Activated CD4-positive, alpha-beta memory T cell treated with anti-CD3 and anti-CD28 coated beads, Interleukin-2, amount 10 ng/mL, durations not matched to agents 7 days and 5 days (primary cell): ENCODE measurements at places on chromosomes 13 and 19.
A peak's percentile ranks its signal among the peaks of the same experiment; 100 is the strongest.

DNA sequence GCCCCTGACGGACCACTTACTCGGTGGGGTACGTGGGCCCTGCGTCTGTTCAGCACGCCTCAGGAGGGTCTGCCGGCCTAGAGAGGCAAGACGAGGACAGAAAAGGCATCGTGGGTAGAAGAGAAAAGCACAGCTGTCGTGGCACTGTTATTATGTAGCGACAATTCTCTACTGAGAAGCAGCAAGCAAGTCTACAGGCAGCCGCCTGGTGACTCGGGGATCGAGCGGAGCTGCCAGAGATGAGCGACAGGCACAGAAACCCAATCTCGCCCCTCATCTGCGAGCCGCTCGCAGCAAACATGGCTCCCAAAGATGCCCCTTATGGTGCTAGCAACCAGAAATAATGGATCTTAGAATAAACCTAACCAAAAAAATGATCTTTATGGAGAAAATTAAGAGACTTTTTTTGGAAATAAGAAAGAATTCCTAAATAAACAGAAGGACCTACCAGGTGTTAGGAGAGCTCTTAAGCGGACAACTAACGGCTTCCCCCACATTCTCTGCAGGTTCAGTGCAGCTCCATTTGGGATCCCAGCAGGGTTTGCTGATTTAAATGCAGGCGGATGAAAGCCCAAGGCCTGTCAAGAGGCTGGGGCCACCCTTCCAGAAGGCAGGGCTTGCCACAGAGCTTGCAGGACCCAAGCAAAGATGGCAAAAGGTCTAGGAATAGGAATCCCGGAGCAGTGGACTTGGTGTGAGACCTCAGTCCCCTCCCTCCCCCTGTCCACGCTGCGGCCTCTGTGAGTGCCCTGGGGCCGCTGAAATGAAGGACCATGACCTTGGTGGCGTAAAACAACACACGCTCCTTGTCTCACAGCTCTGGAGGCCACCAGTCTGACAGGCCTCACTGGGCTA is 152.6 kb downstream of the KDM4B start:
- no peak for DNase-seq

DNA sequence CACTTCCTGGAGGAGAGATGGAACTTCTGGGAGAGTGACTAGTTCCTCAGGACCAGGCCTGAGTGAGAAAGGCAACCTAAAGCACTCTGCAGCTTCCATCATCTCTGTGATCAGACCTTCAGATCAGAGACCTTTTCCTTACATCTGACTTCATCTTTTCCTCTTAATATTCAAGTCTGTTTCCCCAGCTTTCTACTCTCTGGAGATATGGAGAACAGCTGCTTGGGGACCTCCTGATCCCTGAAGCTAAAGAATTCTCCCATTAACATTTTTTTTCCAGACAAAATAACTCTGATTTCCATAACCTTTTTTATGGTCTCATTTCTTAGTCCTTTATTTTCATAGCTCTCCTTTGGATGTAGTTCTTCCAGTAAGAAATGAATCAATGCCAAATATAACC is 133.4 kb upstream of the FNDC3A start:
- DNase-seq = no peak

GRCh38 chr13:34159946-34160345 is 342.0 kb downstream of the RFC3 start:
- no peak for DNase-seq

DNA sequence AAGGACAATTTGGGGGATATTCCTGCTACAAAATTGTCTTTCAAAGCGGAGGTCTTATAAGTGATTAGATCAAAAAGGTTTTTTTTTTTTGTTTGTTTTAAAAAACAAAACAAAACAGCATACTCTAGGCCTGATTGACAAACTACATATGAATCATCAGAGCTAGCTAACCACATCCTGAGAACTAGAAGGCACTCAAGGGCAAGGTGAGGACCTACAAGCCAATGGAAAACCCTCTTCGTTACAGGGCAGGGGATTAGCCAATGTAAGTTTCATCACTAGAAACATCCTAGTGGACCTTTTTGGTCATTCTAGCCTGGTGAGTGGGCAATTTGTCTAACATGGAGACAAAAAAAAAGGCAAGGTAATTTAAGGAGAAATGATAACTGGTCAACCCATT is 428.6 kb downstream of the RFC3 start:
- DNase-seq = no peak

DNA sequence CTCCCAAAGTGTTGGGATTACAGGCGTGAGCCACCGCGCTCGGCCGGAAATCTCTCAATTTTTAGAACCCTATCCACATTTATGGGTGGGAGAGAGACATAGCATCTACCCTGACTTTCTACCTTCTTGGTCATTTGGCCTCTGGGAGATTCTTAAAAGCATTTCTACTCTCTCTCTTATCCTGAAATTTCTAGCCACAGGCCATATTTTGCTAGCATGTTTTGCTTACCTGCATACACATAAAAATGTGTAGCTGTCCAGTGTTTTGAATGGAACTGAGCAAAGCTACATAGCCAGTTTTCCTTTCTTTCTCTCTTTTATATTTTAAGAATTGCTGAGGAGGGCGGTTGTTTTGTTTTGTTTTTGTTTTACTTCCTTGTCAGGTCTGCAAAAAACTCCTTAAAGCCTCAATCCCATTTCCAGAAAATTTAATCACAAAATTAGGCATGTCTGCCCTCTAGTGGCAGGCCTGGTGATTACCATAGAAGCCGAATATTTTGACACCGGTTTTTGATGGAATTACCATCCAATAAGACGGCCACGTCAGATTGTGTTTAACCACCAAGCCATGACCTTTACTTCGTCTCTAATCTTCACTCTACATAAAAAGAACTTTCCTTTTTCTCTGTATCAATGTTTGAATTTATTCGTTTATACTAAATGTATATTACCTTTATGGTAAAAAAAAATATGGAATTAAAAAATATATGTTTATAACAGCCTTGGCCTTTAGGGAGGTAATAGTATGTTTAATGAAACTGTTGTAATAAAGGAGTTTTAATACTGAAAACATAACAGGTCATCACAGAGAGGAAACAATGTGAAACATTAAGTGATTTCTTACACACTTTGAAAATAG is 34.4 kb upstream of the OXGR1 start:
- peak; percentile 33 for DNase-seq
